G401 (cell line): ENCODE measurements at places on chromosomes 3 and 15. TPM values are rescaled to one million over a fixed set of nuclear protein-coding genes. Genes with fewer than 3 reads are reported as not detected.

DNA sequence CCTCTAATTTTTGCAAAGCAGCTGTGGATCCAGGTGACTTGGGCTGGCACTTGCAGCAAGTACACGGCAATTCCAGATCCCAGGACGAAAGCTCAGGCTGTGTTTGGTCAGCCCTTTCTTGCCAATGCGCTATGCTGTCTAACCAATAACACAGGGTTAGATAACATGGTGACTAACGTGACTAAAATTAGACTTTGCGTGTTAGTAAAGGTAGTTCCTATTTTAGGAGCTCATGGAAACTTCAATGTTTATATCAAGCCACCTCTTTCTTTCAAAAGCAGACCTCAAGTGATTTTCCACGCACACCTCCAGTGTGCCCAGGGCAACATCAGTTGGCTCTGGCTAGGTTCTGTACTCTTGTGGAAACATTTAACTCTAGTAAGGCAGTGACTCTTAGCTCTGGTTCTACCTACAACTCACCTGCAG, 32.5 kb downstream of the CDCP1 start:
- DNase-seq: no peak

- DNase-seq: no peak
Measured at GRCh38 chr3:17313746-17314145, 428.7 kb downstream of the TBC1D5 start.

CPLX3 gene
- not detected in 2 replicates for total RNA-seq

GRCh38 chr3:16484984-16485383, 28.5 kb downstream of the RFTN1 start:
- no peak for DNase-seq

SLC24A5 gene
- not detected in 2 replicates for total RNA-seq

DNA sequence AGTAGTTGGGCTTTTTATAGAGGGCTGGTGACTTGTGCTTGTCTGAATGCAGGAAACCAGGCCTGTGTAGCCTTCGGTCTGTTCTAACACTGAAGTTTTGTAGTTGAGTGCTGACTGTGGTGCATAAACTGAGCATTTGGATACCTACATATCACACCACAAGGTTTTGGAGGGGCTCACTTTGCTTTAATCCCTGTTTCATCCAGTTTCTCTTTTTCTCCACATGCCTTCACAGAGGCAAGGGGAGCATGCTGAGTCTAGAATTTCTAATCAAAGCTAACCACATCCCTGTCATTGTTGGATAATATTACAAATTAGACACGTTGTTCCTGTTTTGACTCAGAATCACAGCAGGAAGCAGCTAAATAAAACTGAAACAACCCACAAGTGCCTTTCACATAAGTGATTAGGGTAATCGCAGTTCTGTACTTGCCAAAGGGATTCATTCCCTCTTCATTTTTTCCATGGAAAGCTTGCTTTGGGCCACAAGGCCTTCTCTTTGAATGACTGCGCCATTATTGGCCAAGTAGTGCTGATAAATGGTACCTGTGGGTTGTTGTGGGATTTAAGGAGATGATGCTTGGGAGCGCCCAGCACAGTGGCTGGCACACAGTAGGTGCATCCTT, 48.9 kb downstream of the TGFBR2 start:
- no peak for DNase-seq

DNA sequence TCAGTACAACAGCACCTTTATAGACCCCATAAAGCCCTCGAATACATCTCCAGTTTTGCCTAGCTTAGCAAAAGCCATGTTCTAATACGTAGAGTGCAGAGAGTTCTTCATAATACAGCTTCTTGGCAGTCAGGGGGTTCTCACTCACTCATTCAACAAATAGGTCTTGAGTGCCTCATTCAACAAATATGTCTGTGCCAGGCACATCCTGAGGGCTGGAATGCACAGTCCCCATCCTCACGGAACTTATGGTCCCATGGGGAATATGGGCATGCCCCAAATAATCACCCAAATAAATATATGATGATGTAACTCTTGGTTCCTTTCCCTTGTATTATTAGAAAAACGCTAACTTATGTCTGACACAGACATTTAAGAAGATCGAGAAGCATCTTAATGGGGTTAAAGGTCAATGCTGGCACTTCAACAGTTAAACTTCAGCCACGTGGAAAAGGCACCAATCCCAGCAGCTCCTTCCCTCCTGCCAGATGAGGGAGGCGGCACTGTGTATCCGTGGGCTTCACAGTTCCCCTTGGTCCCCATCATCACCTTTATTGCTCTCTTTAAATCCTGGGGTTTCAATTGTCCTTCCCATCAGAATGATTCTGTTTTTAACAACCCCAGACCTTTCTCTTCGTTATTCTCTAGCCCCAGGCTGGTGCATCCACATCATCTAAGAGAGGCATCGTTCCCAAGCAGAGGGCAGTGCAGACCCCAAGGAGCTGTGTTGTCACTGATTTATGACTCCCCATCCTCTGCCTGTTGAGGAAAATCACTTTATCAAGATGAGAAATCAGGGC, 18.9 kb upstream of the SEMA5B start:
- no peak for DNase-seq

GRCh38 chr15:25725758-25726157, 137.4 kb downstream of the ATP10A start:
- DNase-seq: no peak

COL7A1 gene
- total RNA-seq: 0.12 and 0.34 TPM in 2 replicates

GRCh38 chr15:41968701-41969100, 3.7 kb downstream of the EHD4 start:
- DNase-seq: no peak

TUSC7 gene
- not detected in 2 replicates for total RNA-seq

DNA sequence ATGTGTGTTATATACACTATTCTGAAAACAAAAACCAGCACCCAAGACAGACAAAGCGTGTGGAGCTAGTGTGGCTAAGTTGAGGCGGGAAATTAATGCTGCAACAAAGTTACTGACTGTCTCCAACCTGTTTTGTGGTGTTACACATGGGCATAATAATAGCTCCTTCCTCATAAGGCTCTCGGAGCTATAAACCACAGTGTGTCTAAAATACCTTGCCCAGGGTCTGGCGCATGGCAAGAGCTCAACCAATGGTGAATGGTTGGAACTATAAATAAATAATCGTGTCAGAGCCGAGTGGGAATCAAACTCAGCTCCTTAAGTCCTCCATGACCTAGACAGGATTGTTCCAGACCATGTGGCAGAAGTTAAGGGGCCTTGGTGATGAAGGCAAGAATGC, 35.9 kb upstream of the TFRC start:
- DNase-seq: no peak

PXYLP1 gene
- 5.5 and 6.4 TPM in 2 replicates for total RNA-seq

CPNE9 gene
- 0.80 and 3.9 TPM in 2 replicates for total RNA-seq

GRCh38 chr3:10521772-10522441, 16.5 kb upstream of the ATP2B2 start:
- DNase-seq: no peak

DNA sequence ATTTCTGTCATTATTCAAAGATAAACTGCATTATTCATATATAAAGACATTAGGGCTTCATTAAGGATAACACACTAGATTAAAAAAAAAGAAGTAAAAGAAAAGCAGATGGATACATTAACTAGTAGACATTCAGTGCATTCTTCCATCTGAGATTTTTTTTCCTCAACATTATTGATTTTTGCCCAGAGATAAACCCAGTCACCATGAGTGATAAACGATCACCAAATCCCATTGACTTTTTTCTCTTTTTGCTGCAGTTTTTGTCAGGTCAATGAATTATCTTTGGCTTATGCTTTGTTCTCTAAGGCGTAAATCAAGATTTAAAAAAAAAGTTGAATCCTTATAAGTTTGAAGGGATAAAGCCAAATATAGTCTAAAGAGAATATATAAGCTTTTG, 925.0 kb downstream of the GBE1 start:
- no peak for DNase-seq

- DNase-seq: no peak
Measured at GRCh38 chr3:52775877-52776276, 1.5 kb upstream of the ITIH1 start.

ZNF774 gene
- 0.27 and 0.62 TPM in 2 replicates for total RNA-seq

DNA sequence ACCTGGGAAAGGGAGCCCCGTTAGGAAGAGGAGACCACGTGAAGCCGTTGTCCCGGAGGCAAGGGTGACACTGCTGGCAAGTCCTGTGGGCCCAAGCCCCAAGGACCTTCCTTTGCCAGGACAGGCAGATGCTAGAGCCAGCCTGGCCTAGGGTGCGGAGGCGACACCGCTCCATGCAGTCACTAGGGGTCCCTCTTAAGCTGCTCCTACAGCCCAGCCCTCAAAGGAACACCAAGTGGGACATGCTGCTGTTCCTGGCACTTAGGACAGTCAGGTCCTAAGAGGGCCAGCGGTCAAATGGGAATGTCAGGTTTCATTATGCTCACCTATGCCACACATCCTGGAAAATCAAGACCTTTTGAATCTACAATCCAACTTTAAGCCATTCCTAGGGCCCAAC, 59.7 kb downstream of the RPN1 start:
- no peak for DNase-seq
